Fibroblast of upper back skin (primary cell): ENCODE measurements at places on chromosomes 6 and 20.

GRCh38 chr6:159463119-159463829, 229.8 kb downstream of the SOD2 start:
- DNase-seq = no peak

DNA sequence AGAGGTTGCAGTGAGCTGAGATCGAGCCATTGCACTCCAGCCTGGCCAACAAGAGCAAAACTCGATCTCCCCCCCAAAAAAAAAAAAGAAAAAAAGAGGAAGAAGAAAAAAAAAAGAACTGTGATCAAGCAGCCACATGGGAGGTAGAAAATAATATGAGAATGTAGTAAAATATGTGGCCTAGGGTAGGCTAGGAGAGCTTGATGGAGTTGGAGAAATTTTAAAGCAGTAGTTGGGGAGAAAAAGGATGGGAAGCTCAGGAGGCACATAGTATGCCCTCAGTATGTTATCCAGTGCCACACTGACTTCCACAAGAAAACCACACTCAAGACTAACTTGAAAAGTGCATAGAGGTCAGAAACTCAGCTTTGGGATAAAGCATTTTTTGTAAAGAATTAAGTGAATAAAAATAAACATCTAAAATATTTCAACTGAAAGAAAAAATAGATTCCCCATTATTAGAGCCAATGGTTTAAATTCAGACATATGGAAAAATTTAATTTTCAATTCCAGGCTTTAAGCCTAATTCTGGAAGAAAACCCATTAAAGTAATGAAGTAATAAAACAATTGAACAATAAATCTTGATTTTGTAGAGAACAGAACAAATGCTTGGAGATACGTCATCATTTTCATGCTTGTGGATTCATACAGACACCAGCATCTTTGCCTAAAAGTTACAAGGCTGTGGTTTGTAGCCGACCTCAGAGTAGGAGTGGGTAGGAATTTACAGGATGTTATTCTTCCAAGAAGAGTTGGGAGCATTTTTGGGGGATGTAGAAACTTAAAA, 34.7 kb downstream of the PLEKHG1 start:
- DNase-seq = peak; percentile 74

- no peak for DNase-seq
Measured at GRCh38 chr20:18738055-18738454, 75.5 kb upstream of the SCP2D1 start.

GRCh38 chr6:84061174-84061573, 27.6 kb downstream of the MRAP2 start:
- no peak for DNase-seq

DNA sequence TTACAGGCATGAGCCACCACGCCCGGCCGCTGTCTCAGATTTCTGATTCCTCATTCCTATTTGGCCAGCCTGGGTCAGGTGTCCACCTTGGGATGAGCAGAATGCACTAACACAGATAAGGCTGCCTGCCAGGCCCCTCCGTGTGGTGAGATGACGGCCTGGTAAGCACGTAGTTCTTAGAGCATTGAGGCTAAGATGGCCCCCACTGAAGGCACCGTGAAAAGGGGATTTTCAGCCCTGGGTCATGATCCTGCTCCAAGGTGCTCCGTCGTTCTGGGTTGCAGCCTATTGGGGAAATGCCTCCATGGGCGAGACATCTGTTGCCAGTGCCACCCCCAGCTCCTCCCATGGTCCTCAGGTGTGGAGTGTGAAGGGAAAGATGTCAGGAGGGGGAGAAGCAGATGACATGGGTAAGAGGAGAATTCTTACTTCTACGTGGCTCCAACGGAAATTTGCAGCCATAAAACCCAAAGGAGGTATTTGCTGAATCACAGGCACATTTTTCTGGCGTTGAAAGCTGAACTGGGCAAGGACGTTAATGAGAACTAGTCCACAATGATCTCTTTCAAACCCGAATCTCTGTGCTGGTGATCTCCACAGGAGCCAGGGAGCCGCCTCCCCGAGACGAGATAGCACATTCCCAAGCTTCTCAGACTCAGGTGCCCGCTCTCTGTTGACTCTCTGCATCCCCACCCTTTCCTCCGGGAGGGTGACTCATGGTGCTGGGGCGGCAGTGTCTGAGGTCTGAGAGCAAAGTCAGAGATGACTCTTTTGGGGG, 34.0 kb upstream of the BMP6 start:
- peak; percentile 45 for DNase-seq

DNA sequence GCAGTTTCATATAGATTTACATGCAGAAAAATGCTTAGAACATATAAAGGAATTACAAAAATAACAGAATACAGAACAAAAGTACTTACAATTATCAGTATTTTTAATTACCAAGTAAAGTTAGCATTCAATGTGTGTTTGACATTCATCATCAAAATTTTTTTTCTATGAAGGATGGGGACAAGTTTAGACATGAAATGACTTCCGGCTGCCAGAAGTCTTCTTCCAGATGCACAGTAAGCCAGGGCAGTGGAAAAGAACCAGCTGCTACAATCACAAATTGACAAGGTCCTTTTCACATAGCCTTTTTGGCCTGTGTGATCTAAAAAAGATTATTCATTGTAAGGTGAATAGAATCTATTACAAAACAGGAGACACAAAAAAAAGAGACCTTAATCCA, 73.8 kb downstream of the HUS1B start:
- DNase-seq = no peak

GRCh38 chr20:39983655-39984054, 705.4 kb downstream of the MAFB start:
- no peak for DNase-seq

DNA sequence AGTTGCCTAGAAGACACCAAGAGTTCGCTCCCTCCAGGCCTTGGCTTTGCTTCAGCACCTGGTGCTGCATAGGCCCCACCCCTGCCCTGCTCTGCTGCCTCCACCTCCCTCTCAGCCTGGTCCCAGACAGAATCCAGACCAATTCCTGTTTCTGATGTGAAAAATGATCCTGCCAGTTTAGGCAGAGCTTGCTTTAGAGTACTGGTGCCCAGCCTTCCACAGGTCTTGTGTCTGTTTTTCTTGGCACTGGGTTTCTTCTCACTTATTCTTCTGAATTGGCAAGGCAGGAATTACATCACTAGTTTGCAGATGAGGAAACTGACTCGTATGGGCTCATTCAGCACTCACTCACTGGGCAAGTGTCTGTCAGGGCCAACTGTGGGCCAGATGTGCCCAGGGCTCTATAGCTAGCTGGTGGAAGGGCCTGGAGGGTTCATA, 53.0 kb downstream of the HLA-A start:
- DNase-seq = no peak

- DNase-seq = peak; percentile 16
Measured at GRCh38 chr6:114007516-114007915, 36.6 kb upstream of the HDAC2 start.

GRCh38 chr6:130557481-130558112, 191.8 kb downstream of the TMEM200A start:
- no peak for DNase-seq

DNA sequence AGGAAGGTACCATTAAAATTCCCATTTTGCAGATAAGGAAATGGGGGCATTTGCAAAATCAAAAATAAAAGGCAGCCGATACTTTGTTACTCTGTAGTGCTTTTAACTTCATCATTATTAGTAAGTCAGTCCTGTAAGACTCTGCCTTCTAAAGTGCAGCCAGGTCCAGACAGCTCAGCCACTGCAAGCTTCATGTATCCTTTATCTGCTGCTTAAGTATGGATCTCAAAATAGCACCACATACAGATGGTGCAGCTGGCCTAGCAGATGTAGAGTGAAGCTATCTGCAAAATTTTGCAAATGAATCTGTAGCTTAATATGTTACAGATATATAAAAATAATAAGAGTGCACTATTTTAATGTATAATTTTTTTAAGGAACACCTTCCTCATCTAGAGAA, 53.4 kb downstream of the NUS1 start:
- no peak for DNase-seq

DNA sequence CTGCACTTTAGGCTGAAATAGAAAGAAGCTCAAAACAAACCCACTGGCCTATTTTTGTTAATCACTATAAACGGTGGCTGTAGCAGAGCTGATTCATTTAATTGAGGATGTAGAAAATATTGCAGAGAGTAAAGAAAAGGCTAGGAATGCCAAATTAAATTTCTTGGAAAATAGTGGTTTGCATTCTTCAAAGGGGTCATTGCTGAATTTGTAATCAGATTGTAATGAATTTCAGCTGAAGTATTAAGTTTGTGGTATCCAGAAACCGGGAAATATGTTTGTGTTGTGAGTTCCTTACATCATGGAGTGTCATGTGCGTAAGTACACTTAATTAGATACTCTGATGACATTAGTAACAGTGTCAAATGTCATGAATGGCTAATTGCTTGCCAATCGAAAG, 203.0 kb downstream of the SAMD5 start:
- peak; percentile 12 for DNase-seq

DNA sequence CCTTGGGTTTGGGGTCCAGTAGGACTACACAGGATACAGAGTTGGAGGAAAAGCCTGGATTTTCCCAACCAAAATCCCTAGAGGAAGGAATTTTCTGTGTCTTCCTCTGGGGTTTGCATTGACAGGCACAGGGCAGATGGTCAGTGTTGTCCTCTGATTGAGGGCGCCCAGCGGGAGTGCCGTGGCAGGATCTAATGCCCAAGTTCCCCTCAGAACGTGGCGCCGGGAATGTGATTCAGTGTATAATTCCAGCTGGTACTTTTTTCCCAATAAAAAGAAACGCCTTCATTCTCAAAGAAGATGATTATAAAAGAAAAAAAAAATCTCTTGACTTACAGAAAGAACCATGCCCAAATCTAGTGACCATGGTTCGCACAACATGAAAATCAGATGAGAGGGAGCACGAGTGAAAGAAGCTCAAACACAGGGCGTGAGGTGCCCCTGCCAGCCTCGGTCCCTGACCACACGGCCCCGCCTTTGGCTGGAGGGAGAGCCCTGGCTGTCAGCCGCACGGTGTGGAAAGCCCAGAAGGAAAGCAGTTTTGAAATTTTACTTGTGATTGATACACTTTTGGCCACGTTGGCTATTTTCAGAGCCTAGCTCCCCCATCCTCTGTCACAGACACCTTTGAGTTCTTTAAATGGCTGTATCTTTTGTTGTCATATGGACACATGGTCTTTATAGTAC, 31.6 kb downstream of the VEGFA start:
- DNase-seq = no peak

GRCh38 chr20:17957505-17958363, 10.9 kb downstream of the SNX5 start:
- no peak for DNase-seq

GRCh38 chr6:125236536-125237327, 65.0 kb downstream of the HDDC2 start:
- no peak for DNase-seq

- DNase-seq = no peak
Measured at GRCh38 chr6:12083302-12083701, 71.2 kb downstream of the HIVEP1 start.

GRCh38 chr20:1121429-1121828, 3.0 kb downstream of the PSMF1 start:
- DNase-seq = no peak

DNA sequence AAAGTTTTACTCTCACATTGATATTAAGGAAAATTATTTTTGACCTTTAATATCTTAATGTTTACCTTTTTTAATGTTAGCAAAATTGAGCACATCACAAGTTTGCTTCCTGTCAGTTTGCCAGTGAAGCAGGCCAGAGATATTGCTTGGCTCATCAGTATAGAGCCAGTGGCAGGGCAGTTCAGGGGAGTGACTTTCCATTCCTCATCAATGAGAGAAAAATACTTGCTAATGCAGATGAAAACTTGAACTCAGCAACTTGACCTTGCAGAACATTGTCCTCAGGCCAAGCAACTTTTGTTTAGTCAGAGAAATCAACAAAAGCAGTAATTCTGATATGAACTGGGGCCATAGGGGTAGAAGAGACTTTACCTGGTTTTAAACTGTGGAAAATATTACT, 6.9 kb downstream of the TAB2 start:
- DNase-seq = no peak

GRCh38 chr6:38212579-38212978, 393.1 kb downstream of the ZFAND3 start:
- DNase-seq = peak; percentile 36

- peak; percentile 49 for DNase-seq
Measured at GRCh38 chr20:63009045-63009961, 2.5 kb upstream of the BHLHE23 start.

GRCh38 chr6:35036059-35036827, 104.9 kb downstream of the TCP11 start:
- no peak for DNase-seq

- no peak for DNase-seq
Measured at GRCh38 chr6:166228839-166229528, 61.3 kb upstream of the TBXT start.

DNA sequence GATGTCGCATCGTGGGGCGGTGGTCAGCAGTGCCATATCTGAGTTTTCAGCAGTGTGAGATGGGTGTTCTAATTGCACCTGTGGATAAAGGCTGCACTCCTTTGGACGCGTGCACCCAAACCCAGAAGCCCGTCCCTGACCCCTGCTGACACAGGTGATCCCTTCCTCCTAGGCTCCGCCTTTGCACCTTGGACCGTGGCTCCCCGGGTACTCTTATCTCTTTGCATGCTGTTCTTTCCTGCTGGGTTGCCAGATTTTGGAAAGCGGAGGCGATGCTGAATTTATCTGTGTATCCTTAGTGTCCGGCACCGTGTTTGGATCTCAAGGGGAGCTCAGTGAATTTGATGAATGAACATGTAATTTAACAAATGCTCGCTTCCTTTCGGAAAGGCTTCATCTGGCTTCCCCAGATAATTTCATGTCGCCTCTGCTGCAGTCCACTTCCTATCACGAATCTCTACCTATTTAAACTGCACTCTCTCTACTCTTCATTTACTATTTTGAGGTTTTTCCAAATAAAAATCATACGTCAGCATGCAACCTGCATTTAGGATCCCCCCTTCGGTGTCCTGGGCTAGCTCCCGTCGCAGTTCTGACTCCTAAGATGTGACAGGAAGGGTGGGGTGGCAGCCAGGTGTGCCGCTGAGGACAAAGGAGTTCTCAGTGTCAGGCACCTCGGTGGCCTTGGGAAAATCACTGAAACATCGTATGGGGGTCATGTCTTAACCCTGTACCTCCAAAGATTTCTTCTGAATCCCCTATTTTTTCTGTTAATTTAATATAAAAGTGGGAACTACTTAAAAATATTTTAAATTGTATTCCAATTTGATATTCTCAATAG, 753 bp upstream of the PERP start:
- no peak for DNase-seq
